ENCODE measurements at places on chromosomes 2 and 18. TPM values are rescaled to one million over a fixed set of nuclear protein-coding genes. Genes with fewer than 3 reads are reported as not detected.
A peak's percentile ranks its signal among the peaks of the same experiment; 100 is the strongest.

RRM2 gene
- 31.8 TPM for polyA plus RNA-seq

PLGLB2 gene
- polyA plus RNA-seq: 1.2 TPM

CAVIN2 gene
- polyA plus RNA-seq: 41.4 TPM

RAX gene
- not detected for polyA plus RNA-seq

SP9 gene
- polyA plus RNA-seq: 0.23 TPM

ZNF638 gene
- 84.3 TPM for polyA plus RNA-seq

ABCG8 gene
- 0.10 TPM for polyA plus RNA-seq

GALR1 gene
- 0.09 TPM for polyA plus RNA-seq

RFTN2 gene
- polyA plus RNA-seq: 13.2 TPM

NEURL3 gene
- 0.22 TPM for polyA plus RNA-seq

COMMD1 gene
- polyA plus RNA-seq: 43.4 TPM

RGPD8 gene
- polyA plus RNA-seq: 3.8 TPM

MAP2 gene
- 6.2 TPM for polyA plus RNA-seq

TCF4 gene
- 105 TPM for polyA plus RNA-seq

ALK gene
- 0.18 TPM for polyA plus RNA-seq

EFR3B gene
- polyA plus RNA-seq: 5.3 TPM

DNA sequence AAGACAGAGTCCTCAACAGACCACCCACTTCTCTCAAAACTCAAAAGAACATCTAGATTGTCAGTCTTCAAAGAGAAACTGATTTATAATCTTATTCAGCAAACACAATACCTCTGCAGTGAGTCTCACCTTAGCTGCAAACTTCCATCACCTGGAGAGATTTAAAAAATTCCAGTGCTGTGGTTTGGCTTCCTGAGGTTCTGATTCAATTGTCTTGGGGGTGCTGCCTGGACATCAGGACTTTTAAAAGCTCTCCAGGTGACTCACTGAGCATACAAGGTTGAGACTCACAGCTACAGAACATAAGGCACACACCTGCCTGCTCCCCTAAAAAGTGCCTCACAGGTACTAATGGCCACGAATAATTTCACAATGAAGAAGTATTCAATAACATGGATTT is 40.3 kb downstream of the RNF152 start:
- no peak for DNase-seq

GRCh38 chr2:211455216-211455841 is 898.9 kb downstream of the CPS1 start:
- DNase-seq: peak; percentile 59

- no peak for DNase-seq
Measured at GRCh38 chr2:195313962-195314361, 343.1 kb upstream of the SLC39A10 start.

GRCh38 chr2:70044290-70045040 is 42.8 kb upstream of the PCBP1 start:
- no peak for DNase-seq

- no peak for DNase-seq
Measured at GRCh38 chr2:154589514-154589913, 109.0 kb upstream of the KCNJ3 start.

DNA sequence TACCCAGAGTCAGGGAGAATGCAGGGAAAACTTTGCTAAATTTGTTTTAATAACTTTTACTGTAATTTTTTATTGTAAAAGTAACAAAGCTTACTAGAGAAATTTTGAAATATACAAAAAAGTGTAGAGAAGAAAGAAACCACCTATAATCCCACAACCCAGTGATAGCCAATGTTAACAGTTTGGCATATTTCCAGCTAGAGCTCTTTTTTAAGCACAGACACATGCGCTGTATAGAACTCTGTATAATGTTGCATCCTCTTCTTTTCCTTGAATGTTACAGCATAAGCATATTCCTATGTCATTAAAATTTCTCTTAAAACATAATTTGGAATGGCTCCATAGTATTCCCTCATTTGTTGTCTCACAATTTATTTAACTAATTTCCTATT is 37.4 kb upstream of the EPAS1 start:
- no peak for DNase-seq

DNA sequence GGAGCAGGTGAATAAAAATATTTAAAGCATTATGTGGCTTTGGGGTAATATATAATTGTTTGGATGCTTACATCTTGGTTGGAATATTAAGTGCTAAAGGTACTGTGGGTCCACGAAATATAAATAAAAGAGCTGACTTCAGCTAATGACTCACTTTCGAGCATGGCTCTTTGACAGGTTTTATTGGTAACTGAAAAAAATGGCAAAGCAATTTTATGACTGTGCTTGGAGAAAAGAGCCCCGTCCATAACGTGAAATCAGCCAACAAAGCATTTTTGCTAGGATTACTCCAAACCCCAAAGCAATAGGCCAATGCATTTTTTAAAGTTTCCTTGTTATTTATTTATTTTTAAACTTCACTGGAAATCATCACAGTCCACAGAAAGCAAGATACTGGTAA is 397.2 kb upstream of the CDH19 start:
- DNase-seq: peak; percentile 1

- DNase-seq: no peak
Measured at GRCh38 chr18:48824231-48824970, 126.4 kb downstream of the SMAD7 start.

DNA sequence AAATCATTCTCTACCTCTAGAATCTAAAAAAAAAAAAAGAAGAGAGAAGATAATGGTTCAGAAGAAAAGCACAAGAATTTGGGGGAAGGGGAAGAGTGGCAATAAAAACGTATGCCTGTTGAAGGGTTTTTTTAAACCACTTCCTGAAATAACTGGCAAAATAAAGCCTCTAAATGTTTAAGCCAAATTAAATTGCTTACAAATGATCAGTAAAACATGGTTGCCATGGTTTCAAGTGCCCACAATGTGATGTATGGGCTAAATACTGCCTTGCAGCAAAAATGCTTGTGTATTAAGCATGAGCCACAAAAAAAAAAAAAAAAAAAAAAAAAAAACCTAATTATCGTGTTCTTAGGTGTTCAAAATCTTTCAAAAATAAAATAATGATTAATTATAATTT is 60.8 kb downstream of the RBM43 start:
- DNase-seq: no peak

DNA sequence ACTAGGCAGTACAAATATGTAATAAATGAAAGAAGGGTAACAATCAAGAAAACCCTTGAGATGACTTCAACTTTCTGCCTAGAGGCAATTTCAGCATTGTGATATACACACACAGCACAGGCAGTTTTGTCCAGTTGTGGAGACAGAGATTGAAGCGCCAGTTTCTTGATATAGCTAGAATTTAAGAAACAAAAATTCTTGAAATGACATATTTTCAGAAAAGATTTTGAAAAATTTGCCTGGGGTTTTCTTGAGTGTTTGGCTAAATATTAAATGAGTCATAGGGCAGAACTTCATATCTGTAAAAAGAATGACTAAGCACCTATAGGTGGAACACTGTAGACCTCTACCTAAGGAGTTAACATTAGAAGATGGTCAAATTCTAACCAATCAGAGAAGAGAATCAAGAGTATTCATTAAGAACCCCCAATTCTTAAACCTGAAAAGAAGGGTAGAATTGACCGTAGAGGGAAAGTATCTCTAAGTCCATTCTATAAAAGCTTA is 1266.8 kb upstream of the TMEFF2 start:
- no peak for DNase-seq

GRCh38 chr2:69280796-69281412 is 106.1 kb downstream of the GFPT1 start:
- no peak for DNase-seq

- peak; percentile 86 for DNase-seq
Measured at GRCh38 chr2:64767670-64768468, 114.2 kb upstream of the SERTAD2 start.

GRCh38 chr2:235679471-235679870 is 185.6 kb downstream of the AGAP1 start:
- DNase-seq: no peak

DNA sequence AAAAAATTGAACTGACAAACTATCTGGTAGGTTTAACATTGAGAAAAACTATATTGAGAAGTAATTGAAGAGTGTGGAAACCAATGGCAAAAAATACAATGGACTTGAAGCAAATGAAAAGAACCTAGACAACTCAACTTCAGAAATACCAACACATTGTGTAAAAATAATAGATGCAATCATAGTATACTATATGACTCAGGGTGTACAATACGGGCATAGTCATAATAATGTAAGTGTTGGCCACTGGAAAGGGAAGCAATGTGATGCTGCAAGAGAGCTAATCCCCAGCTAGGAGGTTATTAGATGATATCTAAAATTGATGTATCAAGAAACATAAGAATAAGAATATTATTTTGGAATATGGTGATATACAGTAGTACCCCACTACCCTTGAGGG is 45.3 kb downstream of the SMAD7 start:
- DNase-seq: no peak

- no peak for DNase-seq
Measured at GRCh38 chr2:168365094-168365621, 90.9 kb upstream of the CERS6 start.

GRCh38 chr18:28757466-28758008 is 580.6 kb upstream of the CDH2 start:
- DNase-seq: no peak

DNA sequence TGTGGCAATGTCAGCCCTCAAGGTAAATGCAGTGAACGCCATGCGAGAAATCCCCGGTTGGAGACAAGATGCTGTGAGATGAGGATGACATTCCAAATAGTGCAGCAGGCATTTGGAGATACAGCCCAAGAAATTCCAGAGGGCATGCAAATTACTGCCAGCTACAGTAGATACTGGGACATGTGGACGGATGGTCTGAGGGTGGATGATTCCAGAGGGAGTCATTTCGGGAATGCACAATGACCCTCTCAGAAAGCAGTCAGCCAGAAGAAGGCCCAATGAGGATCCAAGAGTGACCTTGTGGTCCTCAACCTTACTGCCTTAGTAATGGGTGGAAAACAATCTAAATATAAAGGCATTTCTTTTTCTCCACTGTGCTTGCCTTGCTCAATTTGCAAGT is 111.3 kb downstream of the HNRNPLL start:
- DNase-seq: no peak

GRCh38 chr2:213259266-213259665 is 25.0 kb upstream of the SPAG16 start:
- no peak for DNase-seq

DNA sequence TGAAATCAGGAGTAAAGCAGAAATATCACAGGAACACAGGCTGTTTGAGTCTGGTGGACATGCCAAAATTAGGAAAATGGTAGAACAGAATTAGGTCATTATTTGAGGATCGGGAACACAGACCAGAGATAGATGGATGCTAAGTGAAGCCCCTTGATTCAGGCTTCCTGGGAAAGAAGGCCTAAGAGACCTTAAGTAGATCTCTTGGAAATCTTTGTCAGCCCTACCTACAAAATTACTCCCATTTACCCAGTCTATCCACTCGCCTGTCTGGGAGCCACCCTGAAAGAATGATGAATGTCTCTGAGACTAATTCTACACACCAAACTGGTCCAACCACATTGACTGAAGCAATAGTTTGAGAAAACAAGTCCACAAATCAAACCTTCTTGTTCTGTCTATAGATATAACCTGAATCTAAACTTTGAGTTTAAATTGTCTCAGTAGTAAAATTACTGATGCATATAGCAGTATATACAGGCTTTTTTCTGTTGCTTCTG is 36.6 kb upstream of the TANK start:
- DNase-seq: no peak

All from hindlimb muscle (tissue), 1 donor.